ENCODE measurements at places on chromosomes 5 and 9. TPM values are rescaled to one million over a fixed set of nuclear protein-coding genes. Genes with fewer than 3 reads are reported as not detected.
A peak's percentile ranks its signal among the peaks of the same experiment; 100 is the strongest.

Gene C7
- total RNA-seq, result 22.3 TPM

DNA sequence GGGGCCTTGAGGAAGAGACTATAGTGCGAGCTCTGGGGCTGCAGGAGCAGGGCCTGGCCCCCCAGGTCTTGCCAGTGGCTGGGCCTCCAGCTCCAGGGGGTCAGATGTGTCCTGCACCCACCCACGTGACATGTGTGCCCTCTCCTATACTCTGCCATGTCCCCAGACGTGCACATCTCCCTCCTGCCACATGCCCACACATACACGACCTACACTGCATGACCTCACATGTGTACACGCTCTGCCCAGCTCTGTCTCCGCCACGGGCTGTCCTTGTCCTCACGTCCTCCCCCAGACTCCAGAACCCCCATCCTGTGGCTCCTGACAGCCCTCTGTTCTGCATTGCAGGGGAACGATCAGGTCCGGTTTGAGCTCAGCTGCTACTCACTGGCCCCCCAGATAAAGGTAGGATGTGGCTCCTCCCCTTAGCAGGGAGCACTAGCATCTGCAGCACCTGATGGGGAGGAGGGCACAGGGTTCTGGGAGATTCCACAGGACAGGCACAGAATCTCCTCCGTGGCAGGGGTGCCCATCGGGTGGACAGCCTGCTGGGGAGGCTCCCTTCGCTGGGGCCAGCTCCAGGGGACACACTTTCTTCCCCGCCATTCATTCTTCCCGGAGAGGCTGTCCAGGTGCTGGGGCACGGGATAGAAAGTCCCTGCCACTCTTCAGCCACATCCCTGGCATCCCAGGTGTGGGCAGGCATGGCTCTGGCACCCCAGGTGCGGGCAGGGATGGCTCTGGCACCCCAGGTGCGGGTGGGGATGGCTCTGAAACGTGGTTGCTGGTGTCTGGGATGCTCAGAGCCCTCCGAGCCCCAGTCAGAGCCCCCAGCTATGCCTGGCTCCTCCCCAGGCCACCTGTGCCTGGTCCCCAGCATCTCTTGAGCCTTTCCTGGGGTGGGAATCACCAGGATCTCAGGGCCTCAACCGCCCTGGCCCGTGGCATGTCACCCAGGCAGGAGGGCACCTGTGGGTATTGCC is 19.3 kb downstream of the ASS1 start:
- no peaks in the 10 kb centered on the region for H3K27me3 ChIP-seq
- no peak overlapping the region for H3K4me3 ChIP-seq
- no peaks in the 10 kb centered on the region for H3K36me3 ChIP-seq
- H3K27ac ChIP-seq, result no peak overlapping the region
- DNase-seq, result no peak

DNA sequence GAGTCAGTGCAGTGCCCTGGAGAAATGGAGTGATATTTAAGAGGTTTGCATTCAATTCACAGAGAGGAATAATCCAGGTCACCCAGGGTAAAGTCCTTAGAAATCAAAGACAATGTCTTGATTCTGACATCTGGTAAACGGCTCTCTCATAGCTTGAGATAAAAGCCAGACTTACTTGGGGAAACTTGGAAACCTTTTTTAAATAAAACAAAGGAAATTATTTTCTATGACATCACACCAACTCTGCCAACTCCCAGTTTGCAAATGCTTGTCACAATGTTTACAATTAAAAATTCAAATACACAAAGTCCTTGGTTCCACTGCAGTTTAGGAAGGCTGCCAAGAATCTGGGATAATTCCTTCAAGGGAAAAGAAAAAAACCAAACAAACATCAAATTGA is 255.1 kb upstream of the NREP start:
- no peak overlapping the region for H3K27ac ChIP-seq
- H3K4me3 ChIP-seq, result no peak overlapping the region
- no peaks in the 10 kb centered on the region for H3K36me3 ChIP-seq
- no peak for DNase-seq

- H3K36me3 ChIP-seq, result no peaks in the 10 kb centered on the region
- peaks cover 5% of the 10 kb centered on the region for H3K27me3 ChIP-seq
- H3K4me3 ChIP-seq, result no peak overlapping the region
- H3K27ac ChIP-seq, result no peak overlapping the region
- no peak for DNase-seq
- no peaks in the 10 kb centered on the region for H3K4me1 ChIP-seq
These were observed 7.6 kb downstream of the DCANP1 start for GRCh38 chr5:135439231-135440205.

DNA sequence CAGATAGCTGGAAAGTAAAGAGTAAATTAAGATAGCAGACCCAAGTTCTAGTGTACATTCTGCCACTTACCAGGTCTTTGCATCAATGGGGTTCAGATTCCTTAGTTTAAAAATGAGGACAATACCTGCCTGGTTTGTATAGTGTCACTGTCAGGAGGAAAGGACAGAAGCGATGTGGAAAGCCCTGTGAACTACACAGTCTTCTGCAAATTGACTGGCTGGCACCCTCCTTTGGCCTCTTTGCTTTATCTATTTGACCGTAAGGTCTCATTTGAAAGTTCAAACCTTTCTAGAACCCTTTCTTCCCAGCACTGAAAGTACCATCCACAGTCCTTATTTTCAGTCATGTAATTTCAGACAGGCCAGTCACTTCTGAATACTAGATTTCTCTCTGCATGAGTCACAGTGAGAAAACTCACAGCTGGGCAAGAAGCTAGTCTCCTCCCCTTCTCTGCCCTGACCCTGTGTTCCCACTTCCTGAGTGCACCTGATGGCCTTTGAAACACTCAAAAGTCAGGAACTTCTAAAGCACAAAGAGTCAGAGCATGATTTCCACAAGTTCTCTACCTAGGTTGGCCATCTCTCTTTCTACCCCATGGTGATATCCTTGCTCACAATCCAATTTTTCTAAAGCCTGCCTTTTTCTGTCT is 91.3 kb upstream of the RASEF start:
- H3K36me3 ChIP-seq, result no peaks in the 10 kb centered on the region
- H3K4me1 ChIP-seq, result no peaks in the 10 kb centered on the region
- no peak for DNase-seq
- no peak overlapping the region for H3K4me3 ChIP-seq
- H3K27ac ChIP-seq, result no peak overlapping the region
- peaks cover 8% of the 10 kb centered on the region for H3K27me3 ChIP-seq

DNA sequence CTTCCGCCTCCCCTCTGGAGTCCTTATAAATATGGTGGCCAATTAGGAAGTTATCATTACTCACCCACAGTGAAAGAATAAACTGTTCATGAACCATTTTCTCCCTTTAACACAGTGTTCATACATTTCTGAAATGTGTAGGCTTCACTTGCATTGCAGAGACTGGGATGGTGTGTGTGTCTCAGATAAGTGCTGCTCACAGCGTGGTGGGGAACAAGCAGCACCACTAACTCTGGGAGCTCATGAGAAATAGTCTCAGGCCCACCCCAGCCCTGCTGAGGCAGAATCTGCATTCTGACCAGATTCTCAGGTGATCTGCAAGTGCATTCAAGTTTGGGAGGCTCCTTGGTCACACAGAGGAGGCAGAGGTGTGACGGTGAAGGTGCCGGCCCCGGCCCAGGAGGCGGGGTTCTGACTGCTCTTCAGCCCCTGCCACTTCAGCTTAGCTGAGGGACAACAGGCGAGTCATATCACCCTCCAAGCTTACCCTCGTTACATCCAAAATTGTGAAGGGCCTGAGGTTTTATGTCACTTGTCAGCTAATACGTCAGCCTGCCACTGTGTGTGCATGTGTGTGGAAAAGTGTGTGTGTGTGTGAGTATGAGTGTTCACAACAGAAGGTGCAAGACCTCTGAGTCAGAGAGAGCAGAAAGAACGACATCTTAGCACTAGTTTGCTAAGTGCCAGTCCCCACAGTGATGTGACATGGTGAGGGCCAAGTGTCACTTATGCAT is 34.7 kb downstream of the DAP start:
- H3K36me3 ChIP-seq, result no peaks in the 10 kb centered on the region
- no peak overlapping the region for H3K27ac ChIP-seq
- no peak overlapping the region for H3K4me3 ChIP-seq
- H3K4me1 ChIP-seq, result no peaks in the 10 kb centered on the region
- DNase-seq, result no peak

Gene DUSP1
- total RNA-seq, result 13.1 TPM

Gene KLF9
- total RNA-seq, result 1.0 TPM

- no peaks in the 10 kb centered on the region for H3K27me3 ChIP-seq
- no peaks in the 10 kb centered on the region for H3K36me3 ChIP-seq
- H3K27ac ChIP-seq, result no peak within 1 kb of the TSS
- DNase-seq, result peak; percentile 22
- H3K4me1 ChIP-seq, result no peaks in the 10 kb centered on the region
These were observed at the start of gene PCDHB4 for GRCh38 chr5:141121563-141121962. Gene PCDHB4, plus strand, starts transcription at chr5:141121818. Its CDS starts 181 bp downstream, at chr5:141121999.

Gene FOXB2
- total RNA-seq, result not detected

DNA sequence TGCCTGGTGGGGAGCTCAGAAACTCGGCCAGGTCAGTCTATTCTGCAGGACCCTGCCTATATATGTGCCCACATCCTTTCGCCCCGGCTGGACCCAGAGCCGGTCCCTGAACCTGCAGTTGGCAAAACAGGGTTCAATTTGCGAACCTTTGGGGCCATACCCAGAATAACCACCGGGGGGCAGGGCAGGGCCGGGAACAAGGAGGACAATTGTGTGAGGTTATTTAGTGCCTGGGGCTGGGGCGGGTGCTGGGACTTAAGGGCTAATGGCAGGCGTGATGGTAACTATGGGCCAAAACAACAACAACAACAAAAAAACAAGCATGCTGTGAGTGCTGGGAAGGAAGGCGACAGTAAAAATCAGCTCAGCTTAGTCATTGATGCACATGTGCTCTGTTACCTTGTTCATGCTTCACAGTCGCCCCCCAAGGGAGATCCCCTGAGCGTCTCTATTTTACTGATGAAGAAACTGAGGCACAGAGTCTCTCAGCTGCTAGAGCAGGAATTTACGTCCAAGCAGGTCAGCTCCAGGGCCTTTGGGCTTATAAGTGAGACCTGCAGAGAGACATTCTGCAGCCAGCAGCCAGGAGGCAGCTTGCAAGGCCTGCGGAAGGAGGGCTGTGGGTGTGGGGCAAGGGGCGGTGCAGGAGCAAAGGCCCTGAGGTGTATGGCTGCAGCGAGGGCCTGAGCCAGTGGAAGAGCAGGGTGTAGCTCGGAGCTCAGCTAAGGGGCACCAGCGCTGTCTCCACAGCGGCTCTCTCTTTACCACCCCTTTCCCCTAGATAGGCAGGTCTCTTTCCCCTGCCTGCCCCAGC is 106.0 kb downstream of the PHF2 start:
- H3K36me3 ChIP-seq, result peaks cover 8% of the 10 kb centered on the region
- no peaks in the 10 kb centered on the region for H3K4me1 ChIP-seq
- no peak overlapping the region for H3K4me3 ChIP-seq
